Natural killer cell (primary cell): ENCODE measurements at places on chromosomes 6 and 20. TPM values are rescaled to one million over a fixed set of nuclear protein-coding genes. Genes with fewer than 3 reads are reported as not detected.

DNA sequence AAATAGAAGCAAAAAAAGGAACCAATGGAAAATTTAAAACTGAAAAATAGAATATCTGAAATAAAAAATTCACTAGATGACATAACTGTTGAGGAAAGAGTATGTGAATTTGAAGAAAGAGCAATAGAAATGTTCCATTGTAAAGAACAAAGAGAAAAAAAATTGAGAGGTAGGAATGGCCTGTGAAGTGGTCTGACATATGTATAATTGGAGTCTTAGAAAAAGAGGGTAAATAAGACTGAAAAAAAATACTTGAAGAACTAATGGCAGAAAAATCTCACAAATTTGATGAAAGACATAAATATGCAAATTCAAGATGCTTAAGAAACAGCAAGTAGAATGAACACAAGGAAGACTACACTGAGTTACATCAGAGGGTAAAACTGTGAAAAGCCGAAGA is 93.4 kb downstream of the QKI start:
- DNase-seq, result no peak

DNA sequence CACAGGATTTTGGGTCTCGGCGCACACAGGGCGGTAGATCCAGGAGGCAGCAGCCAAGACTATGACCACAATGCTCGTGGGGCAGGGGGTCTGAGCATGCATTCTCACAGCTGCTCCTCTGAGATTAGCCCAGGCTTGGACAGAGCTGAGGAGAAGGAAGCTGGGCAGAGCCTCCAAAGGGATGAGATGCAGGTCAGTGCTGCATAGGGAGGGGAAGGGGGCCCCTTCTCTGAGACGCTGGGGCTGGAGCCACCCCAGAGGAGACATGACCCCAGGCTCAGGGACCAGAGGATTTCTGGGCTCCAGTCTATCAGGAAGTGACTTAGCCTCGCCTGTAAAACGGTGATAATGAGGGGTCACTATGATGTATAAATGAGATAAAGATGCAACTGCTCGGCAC is 93.9 kb downstream of the BFSP1 start:
- DNase-seq, result no peak

GRCh38 chr6:10403385-10404106 is 11.3 kb downstream of the TFAP2A start:
- DNase-seq, result no peak

- no peak for DNase-seq
These were observed 76.0 kb downstream of the THBS2 start for GRCh38 chr6:169177516-169178166.

- no peak for DNase-seq
These were observed 11.8 kb downstream of the SCML4 start for GRCh38 chr6:107812234-107812769.

- peak; percentile 53 for DNase-seq
These were observed 659 bp downstream of the MCUR1 start for GRCh38 chr6:13813621-13814175.

DNA sequence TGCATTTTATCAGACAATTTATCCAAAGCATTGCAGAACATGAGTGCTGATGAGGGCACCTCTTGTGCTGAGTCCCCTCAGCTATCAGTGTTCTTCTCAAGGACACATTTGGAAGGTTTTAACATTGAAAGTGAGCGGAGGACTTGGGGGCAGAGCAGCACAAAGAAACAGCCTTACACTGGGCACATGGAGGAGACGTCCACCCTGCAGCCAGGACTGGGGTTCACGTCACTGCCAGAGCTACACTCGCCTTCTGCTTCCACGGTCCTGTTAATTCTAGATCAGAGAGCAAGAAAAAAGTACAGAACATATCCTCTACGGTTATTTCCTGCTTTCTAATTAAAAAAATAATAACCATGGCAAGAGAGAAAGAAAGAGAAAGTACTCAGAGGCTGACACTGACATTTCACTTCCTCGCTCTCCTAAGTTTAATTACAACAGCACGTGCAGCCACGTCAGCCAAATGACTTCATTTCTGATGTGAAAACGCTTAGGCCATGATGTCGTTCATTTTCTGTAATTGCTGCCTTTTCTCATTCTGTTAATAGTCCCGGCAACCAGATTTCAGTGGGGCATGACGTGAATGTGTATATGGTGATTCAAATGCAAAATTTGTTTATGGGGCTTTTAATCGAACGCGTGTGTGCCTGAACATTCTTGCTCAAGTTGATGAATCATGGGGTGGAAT is 5.1 kb downstream of the PRND start:
- no peak for DNase-seq

GRCh38 chr20:43804781-43805180 is 78.0 kb upstream of the GTSF1L start:
- DNase-seq, result no peak

Gene PPP1R14C
- total RNA-seq, result not detected

Gene EFCAB8
- 2.3 TPM for total RNA-seq

Gene GLP1R
- 3.0 TPM for total RNA-seq

Gene EYA4
- not detected for total RNA-seq
